ENCODE measurements at places on chromosomes 7 and 10. TPM values are rescaled to one million over a fixed set of nuclear protein-coding genes. Genes with fewer than 3 reads are reported as not detected.

DNA sequence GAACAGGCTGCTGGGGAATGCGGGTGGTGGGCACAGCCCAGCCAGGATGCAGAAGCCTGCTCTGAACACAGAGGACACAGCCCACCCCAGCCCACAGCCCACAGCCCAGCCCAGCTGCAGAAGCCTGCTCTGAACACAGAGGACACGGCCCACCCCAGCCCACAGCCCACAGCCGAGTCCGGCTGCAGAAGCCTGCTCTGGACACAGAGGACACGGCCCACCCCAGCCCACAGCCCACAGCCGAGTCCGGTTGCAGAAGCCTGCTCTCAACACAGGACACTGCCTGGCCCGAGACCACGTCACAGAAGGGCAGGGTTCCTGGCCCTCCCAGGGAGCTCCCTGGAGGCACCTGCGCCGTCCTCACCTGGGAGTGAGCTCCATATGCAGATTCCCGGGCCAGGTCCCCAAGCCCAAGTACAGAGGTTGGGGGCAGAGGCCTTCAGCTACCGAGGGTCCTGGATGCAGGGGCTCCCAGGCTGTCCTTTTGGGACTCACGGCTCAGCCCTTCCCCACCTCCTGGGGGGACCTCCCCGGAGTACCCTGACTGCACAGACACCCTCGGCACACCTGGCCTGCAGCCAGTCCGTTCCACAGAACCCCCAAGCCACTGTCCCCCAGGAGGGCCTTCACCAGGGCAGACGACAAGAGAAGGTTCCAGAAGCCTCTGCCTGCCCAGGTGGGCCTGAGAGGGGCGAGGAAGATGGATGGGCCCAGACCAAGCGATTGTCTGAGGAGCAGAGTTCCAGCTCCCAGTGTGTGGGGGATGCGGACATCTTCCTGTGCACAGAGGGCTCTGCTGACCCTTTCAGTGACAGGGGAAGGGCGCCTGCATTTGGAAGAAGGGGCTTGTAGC, 23.7 kb upstream of the FOXL3 start:
- no peak overlapping the region for H3K27ac ChIP-seq
- H3K4me3 ChIP-seq: no peak overlapping the region

DNA sequence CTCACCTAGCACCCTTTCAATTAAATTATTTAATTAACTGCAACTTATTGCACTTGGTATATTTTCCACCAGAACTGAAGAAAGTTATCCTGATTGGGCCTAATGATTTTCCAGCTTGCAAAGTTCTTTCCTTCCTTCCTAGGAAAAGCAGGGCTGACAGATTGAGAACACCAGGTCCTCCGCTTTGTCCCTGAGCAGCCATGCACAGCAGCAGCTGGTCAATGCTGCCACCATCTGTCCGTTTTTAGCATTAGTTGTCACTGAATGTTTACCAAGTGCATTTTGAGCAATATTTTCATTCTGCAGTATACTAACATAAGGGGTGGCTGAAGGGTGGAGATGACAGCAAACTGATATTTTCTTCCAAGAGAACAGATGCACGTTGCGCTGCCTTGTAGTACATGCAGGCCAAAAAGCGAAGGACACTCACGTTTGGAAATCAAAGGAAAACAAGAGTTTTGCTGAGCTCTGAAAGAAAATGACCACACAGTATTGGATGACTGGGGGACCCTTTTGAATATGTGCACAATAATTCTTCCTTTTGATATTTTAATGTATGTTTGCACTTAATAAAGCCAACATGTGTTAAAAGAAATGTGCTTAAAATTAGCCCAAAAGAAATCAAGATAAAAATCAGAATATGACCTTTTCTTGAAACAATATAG, 248.8 kb upstream of the PTN start:
- no peaks in the 10 kb centered on the region for H3K4me1 ChIP-seq
- no peak overlapping the region for H3K4me3 ChIP-seq
- H3K27me3 ChIP-seq: peaks cover 2% of the 10 kb centered on the region
- no peaks in the 10 kb centered on the region for H3K36me3 ChIP-seq
- no peak overlapping the region for H3K27ac ChIP-seq
- peak; percentile 10 for DNase-seq

SPDYE1 gene
- not detected for total RNA-seq

DNA sequence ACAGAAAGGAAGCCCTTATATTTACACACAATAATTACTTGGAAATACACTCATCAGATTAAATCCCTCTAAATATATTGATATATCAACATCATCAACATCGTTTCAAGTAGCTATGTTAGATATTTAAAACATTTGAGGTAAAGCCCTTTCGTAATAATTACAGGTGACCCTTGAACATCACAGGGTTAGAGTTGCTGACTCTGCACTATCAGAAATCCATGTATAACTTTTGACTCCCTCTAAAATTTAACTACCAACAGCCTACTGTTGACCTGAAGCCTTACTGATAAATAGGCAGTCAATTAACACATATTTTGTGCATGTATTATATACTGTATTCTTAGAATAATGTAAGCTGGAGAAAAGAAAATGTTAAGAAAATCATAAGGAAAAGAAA, 34.6 kb upstream of the LRRN3 start:
- no peaks in the 10 kb centered on the region for H3K36me3 ChIP-seq
- no peak for DNase-seq
- H3K4me1 ChIP-seq: peaks cover 12% of the 10 kb centered on the region
- H3K27me3 ChIP-seq: no peaks in the 10 kb centered on the region

DNA sequence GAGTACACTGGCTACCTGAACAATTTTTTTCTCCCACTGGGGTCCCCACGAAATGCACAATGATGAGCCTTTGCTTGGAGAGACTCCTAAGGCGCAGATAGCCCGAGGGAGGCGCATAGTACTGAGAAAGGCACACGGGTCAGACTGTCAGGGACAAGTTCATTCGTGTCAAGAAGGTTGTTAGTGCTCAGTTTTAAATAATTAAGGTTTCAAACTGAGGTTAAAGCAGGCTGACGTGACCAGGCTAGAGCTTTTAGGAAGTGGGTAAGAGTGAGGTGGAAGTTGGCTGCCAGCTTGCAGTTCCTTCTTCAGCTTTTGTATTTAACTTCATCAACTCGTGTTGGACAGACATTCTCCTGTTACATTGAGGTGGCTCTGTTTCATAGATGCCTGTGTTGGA, 31.6 kb downstream of the RBM33 start:
- no peak overlapping the region for H3K27ac ChIP-seq
- no peaks in the 10 kb centered on the region for H3K27me3 ChIP-seq
- H3K36me3 ChIP-seq: peaks cover 17% of the 10 kb centered on the region
- no peak for DNase-seq
- H3K4me3 ChIP-seq: no peak overlapping the region

DNA sequence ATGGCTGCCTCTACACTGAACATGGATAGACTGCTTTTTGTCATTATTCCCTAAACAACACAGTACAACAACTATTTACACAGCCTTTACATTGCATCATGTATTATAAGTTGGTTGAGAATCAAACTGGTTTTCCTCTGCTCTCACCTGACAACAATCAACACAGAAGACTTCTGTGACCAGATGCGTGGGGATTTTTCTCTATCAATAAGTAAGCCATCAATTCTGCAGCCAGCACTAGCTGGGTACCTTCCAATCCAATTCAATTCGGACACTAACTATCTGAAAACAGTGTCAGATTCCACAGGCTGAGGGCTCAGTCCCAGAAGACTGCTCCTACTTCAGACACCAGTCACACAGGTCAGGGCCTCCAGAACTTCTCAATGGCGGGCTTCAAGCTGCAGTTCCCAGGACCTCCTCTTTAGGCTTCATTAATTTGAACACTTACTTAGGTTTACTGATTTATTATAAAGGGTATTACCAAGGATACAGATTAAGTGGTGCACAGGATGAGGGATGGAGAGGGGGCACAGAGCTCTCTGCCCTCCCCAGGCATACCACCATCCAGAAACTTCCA, 36.4 kb upstream of the ASL start:
- H3K27me3 ChIP-seq: peaks cover 10% of the 10 kb centered on the region
- peaks cover 4% of the 10 kb centered on the region for H3K4me1 ChIP-seq
- no peak for DNase-seq
- H3K36me3 ChIP-seq: no peaks in the 10 kb centered on the region
- no peak overlapping the region for H3K4me3 ChIP-seq
- no peak overlapping the region for H3K27ac ChIP-seq

- H3K27ac ChIP-seq: no peak overlapping the region
- no peak overlapping the region for H3K4me3 ChIP-seq
- no peaks in the 10 kb centered on the region for H3K4me1 ChIP-seq
- DNase-seq: no peak
These were observed 87.5 kb downstream of the PARD3 start for GRCh38 chr10:34727595-34728033.

SMURF1 gene
- 14.0 TPM for total RNA-seq

DNA sequence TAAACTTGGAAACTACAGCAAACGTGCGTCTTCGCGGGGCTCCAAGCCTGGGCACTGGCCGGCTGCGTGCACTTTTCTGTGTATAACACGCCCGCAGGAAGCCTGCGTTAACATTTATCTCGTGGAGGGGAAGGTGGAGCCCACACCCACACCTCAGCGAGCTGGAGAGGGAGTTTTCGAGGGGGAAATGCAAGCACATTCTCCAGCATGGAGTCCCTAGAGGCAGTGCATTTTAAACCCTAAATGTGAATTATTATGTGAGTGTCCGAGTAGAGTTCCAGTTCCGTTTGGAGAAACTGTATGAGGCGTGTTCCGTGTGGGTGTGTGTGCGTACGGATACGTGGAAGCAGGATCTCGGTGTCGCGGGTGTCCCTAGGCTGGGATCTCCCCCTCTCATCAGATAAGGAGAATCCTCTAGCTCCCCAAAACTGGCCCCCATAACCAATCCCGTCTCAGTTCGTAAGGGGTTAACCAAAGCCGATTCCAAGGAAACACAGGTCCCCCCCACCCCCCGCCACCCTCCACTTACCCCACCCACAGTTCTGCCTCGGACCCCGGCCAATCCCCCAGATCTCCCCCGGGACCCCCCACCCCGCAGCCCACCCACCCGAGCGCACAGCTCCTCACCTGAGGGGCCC, 403 bp downstream of the CDK6 start:
- H3K36me3 ChIP-seq: peaks cover 38% of the 10 kb centered on the region
- H3K4me1 ChIP-seq: peaks cover 25% of the 10 kb centered on the region
- peak; percentile 62 for DNase-seq
- peaks cover 3% of the 10 kb centered on the region for H3K27me3 ChIP-seq

DNA sequence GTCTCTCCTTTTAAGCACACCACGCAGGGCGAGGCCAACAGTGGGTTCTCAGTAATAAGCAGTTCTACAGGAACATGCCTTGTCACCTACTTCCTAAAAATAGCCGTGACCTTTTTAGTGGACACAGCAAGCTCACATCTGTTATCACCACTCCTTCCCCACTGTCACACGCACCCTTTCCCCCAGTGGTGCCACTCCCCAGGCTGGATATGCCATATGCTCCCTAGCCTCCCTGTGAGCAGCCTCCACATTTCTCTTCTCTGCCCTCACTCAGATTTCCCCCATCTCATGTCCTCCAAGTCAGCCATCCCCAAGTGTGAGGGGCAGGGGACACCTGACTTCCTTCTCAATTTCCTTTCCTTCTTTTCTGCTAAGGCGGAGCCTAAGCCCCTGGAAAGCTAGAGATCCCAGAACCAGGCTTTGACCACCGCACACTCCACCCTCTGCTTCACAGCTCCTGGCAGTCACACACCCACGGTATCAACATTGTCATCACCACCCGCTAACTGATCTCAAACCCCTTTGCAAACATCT, 3.7 kb downstream of the ANXA11 start:
- H3K27me3 ChIP-seq: no peaks in the 10 kb centered on the region
- peak; percentile 28 for DNase-seq
- H3K4me3 ChIP-seq: peak overlapping the region; percentile 43
- H3K27ac ChIP-seq: peak overlapping the region; percentile 91
- H3K4me1 ChIP-seq: peaks cover 71% of the 10 kb centered on the region

- no peaks in the 10 kb centered on the region for H3K27me3 ChIP-seq
- DNase-seq: no peak
- no peak overlapping the region for H3K27ac ChIP-seq
- H3K4me1 ChIP-seq: no peaks in the 10 kb centered on the region
These were observed 74.3 kb upstream of the CSTF2T start for GRCh38 chr10:51773681-51774080.

DNA sequence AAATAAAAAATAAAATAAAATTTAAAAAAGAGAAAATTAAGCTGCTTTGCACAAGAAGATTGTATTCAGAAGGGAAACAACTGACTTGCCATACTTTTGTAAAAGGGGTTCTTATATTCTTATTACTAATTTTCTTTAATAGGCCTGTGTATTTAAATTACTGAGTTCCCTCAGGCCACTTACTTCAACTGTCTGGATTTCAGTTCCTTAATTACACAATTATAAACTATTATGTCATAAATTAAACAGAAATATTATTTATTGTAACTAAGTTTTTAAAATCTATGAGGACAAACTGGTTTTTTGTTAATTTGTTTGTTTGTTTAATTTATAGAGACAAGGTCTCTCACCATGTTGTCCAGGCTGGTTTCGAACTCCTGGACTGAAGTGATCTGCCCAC, 22.4 kb upstream of the MICU1 start:
- no peaks in the 10 kb centered on the region for H3K4me1 ChIP-seq
- no peaks in the 10 kb centered on the region for H3K27me3 ChIP-seq
- H3K4me3 ChIP-seq: no peak overlapping the region
- DNase-seq: no peak

DNA sequence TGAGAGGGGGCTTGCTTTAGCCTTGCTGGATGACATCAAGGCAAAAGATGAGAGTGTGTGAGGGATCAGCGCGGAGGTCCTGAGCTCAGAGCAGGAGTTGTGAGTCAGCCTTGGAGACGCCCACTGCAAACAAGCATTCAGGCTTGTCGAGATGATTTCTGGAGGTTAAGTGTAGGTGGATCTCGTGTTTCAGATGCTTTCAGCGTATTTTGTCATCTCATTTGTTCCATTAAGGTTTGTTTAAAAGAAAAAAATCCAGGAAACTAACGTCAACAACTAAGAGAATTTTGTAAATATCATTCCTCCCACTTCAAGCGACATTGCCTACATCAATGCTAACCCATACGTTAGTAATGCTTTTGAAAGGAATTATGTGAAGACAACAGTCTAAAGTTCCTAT, 715.4 kb upstream of the NRP1 start:
- no peak overlapping the region for H3K27ac ChIP-seq
- no peak overlapping the region for H3K4me3 ChIP-seq
- peak; percentile 61 for DNase-seq
- H3K4me1 ChIP-seq: peaks cover 16% of the 10 kb centered on the region
- peaks cover 17% of the 10 kb centered on the region for H3K27me3 ChIP-seq
- no peaks in the 10 kb centered on the region for H3K36me3 ChIP-seq

MSS51 gene
- total RNA-seq: 2.5 TPM

DNA sequence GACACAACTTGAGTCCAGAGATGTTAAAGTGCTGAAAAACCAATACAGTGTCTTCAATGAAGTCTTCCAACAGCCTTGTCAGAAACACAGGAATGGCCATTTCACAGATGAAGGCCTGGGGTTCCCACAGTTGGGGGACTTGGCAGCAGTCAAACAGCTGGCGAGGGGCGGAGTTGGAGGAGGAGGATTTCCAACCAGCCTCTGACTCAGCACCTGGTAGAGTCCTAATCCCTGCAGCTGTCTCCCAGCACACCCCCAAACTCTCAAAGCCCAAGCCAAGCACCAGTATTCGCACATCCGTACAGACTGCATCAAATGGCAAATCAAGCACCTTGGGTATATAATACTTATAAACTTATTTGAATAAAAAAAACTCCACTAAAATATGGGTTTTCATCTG, 28.0 kb downstream of the CTBP2 start:
- H3K4me3 ChIP-seq: no peak overlapping the region
- H3K36me3 ChIP-seq: no peaks in the 10 kb centered on the region
- H3K27me3 ChIP-seq: peaks cover 3% of the 10 kb centered on the region
- H3K27ac ChIP-seq: no peak overlapping the region

- no peaks in the 10 kb centered on the region for H3K27me3 ChIP-seq
- DNase-seq: no peak
- H3K4me1 ChIP-seq: peaks cover 19% of the 10 kb centered on the region
These were observed 527 bp upstream of the BCAP29 start for GRCh38 chr7:107579554-107579884.

All from activated CD4-positive, alpha-beta memory T cell treated with anti-CD3 and anti-CD28 coated beads for 36 hours (primary cell).